ENCODE measurements at places on chromosomes 6 and 20. TPM values are rescaled to one million over a fixed set of nuclear protein-coding genes. Genes with fewer than 3 reads are reported as not detected.

DNA sequence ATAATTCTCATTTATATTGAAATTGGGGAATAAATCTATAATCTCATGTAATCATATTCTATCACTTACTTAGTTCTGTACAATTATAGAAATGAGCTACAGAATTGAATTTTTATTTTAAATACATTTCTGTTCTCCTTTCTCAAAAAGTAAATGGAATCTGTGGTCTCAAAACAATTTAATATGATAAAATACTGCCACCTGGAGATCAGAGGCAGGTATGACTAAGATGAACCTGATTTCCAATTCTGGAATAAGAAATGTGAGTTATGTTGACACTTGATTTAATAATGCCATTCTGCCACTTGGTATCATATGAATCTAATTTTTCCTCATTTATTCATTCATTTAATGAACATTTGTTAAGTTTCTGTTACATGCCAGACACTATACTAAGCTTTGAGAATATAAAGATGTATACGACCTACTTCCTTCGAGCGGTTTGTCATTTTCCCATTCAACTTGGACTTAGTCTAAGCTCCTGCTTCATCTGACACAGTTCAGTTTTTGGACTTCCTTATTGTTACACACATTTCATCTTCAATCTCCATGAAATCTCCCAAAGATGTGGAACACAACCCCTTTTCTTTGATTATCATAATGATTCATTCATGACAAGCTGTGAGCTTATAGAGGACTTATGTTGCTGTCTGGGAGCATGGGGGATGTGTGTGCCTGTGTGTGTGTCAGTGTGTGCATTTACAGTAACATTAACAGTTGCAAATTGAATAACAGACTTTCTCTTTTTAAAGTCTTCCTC, 7.5 kb upstream of the CCDC28A start:
- H3K27ac ChIP-seq, result no peak overlapping the region
- H3K4me1 ChIP-seq, result no peaks in the 10 kb centered on the region
- no peak for DNase-seq

Gene FRMD1
- total RNA-seq, result 0.17 TPM

Gene FBXO30
- total RNA-seq, result 92.2 TPM

- H3K4me3 ChIP-seq, result no peak overlapping the region
- DNase-seq, result no peak
- peaks cover 58% of the 10 kb centered on the region for H3K4me1 ChIP-seq
- no peaks in the 10 kb centered on the region for H3K36me3 ChIP-seq
- peak overlapping the region; percentile 68 for H3K27ac ChIP-seq
- H3K27me3 ChIP-seq, result no peaks in the 10 kb centered on the region
Measured at GRCh38 chr6:136763255-136763654, 29.0 kb downstream of the MAP3K5 start.

Measured in esophagus muscularis mucosa (tissue), 4 donors.